ENCODE measurements at places on chromosomes 5 and 9.

- no peak for DNase-seq
These were observed 337.0 kb downstream of the TRPM3 start for GRCh38 chr9:70784456-70784855.

- no peak for DNase-seq
These were observed 666.6 kb downstream of the SEMA5A start for GRCh38 chr5:8879248-8879647.

- DNase-seq = peak; percentile 53
These were observed 52.5 kb downstream of the SHB start for GRCh38 chr9:38016375-38017135.

- DNase-seq = no peak
These were observed 136.0 kb upstream of the TBC1D2 start for GRCh38 chr9:98391406-98391805.
